Colonic mucosa (tissue), 4 donors: ENCODE measurements at places on chromosomes 6 and 20.
A peak's percentile ranks its signal among the peaks of the same experiment; 100 is the strongest.

DNA sequence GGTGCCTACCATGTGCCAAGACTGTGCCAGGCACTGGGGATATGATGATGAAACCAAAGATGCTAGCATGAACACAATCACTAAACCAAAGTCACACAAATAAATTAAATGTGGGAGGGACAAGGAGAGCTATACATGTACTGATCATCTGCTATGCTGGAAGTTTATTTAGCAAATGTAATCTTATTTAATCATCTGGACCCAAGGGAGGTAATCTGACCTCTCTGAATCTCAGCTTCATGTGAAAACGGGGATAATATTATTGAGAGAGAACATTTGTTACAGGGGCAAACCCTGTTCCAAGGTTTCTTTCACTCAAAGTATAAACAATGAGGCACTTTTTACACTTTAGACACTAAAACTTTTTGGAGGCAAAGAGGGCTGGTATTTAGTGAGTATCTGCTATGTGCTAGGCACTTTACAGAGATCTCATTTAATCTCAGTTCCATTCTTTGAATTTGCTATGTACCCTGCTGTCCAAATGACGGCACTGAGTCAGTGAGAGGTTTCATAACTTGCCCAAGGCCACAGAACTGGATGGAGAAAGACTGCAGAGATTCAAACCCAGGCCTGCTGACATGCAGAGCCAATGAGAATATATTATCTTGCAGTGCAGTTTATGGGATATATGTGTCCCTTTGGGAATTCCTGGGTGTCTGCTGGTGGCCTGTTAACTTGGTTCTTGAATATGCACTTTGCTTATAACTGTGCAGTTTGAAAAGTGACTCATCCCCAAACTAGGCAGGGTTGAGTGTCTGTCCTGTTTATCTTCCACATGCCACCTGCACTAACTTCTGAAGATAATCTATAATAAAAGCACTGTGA, 3.3 kb upstream of the ASXL1 start:
- DNase-seq = no peak

DNA sequence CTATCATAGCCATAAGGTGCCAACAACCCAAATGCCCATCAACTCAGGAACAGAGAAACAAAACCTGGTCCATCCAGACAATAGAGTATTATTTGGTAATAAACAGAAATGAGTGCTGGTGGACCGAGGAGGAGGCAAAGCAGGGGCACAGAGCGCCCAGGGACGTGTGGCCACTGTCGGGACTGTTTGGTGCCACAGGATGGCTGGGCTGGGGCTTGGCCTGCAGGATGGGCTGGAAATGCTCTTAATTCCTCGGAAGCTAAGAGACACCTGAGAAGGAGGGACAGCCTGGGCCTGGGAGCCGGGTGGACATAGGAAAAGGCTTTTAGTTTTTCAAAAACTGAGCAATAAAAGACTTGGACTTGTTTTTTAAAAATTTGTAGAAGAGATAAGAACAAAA, 216.4 kb downstream of the DLL1 start:
- no peak for DNase-seq

GRCh38 chr6:110800196-110800838, 15.0 kb downstream of the CDK19 start:
- DNase-seq = no peak

DNA sequence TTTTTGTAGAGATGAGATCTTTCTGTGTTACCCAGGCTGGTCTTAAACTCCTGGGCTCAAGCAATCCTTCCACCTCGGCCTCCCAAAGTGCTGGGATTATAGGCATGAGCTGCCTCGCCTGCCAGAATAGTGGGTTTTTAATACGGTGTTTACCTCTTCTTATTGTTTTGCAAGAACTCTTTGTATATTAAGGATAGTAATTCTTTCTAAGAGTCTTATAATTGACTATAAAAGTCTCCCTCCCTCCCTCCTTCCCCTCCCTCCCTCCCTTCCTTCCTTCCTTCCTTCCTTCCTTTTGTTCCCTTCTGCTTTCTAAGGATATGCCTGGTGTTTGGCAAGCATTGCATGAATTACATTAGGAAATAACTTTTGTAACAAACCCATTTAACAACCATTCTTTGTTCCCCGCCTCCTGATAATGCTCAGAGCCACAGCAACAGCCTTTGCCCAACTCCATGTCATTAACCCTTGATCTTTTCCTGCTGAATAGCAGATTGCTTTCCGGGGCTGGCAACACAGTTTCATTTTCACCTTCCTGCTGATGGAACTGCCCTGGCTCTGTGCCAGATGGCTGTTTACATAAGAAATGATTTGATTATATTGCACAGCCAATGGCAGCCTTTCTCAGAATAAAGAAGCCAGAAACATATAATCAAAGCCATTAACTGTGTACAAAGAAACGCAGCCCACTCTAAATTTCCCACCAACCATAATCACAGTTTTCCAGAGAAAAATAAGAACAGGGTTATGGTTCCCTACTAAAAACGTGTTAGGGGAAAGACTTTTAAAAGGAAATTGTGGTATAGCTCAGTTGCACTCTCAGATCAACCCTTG, 143.7 kb upstream of the PTPN1 start:
- DNase-seq = peak; percentile 93

DNA sequence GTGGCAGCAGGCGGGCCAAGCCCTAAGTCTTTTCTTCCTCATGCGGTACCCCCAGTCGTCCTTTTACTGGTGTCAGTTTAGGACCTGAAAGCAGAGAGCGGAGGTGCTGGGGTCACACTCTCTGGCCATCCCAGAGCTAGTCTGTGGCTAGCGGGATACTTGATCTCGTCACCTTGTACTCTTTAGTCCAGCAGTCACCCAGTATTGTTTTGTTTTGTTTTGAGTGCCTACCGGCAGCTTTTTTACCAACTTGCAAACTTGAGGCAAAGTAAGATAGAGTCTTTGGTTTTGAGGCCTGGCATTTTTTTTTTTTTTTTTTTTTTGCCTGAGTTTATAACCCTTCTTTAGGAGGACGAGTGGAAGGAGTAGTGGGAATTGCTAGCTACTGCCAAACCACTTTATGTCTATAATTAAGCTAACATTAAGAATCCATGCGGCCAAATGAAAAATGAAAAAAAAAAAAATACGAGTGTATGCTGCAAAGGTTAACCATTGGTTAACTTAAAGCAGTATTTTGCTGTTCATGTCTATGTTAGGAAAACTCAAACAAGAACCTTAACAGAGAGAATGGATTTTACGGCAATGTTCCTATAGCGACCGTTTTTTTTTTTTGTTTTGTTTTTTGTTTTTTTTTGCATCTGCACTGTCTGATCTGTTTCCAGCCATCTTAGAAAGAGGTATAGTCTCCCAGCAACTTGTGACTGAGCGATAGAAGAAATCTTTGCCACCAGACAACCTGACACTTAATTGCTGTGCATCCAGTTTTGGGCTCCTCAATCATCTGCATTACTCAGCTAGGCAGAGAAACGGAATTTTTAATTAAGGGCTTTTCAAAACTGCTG, 56.9 kb downstream of the FAM217A start:
- DNase-seq = no peak

GRCh38 chr6:119559586-119559985, 210.0 kb upstream of the MAN1A1 start:
- no peak for DNase-seq
